ENCODE measurements at places on chromosomes 6 and 20.

DNA sequence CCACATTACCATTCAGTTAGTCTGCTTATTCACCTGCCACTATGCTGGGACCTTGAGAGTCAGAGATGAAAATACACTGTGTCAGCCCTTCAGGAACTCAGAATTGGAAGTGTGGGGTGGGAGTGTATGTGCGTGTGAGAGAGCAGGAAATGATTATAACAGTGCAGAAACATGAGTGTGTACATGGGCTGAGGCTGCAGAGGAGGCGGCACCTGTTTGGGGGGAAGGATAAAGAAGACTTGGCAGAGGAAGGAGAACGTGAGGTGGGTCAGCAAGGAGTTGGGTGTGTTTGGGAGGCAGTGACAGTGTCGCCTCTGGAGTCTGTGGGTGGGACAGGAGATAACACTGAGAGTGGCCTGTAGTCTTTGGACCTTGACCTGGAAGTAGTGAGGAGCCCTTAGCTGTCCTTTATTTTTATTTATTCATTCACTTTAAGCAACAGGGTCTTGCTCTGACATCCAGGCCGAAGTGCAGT is 3.1 kb downstream of the CHMP4B start:
- no peak for DNase-seq

- DNase-seq: no peak
These were observed 84.0 kb downstream of the RCAN2 start for GRCh38 chr6:46407246-46407645.

DNA sequence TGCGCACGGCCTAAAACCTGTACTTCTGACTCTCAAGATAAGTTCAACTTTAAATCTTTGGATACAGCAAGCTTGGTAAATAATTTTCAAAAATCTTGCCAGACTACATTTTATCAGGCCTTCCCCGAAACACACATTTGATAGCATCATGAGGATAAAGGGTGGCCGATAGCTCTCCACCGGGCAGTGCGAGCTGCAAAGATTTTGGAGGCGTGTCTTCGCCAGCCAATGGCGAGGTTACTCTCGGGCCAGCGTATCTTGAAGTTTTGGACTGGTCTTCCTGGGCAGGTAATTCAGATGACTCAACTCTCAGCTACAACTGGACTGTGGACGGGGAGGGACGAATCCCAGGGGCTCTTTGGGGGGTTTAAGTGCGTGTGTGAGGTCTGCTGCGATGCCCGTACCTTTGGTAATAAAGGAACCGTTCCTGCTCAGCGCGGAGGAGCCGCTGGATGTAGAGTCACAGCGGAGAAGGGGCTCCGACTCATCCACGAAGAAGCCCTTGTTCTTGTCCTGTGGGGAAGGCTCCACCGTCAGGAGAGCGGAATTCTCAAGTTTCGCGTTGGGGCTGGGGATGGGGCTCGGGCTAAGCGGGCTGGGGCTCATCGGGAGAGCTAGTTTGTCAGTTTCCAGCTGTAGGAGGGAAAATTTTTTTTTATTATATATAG is 75.3 kb downstream of the TNFRSF21 start:
- DNase-seq: no peak

GRCh38 chr6:29720863-29721262 is 2.4 kb upstream of the HLA-F start:
- no peak for DNase-seq

DNA sequence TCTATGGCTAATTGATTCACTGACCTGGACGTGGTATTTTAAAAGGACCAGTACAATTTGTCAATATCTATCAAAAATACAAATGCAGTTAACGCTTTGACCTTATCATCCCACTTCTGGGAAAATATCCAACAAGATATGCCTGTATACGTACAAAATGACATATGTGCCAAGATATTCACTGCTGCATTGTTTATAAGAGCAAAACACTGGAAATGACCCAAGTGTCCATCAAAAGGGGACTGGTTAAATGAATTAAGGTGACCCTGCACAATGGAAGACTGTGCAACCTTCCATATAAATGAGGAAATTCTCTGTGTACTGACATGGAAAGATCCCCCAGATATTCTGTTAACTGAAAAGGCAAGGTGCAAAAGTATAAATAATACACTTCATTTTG is 13.9 kb downstream of the TRAM2 start:
- DNase-seq: no peak

DNA sequence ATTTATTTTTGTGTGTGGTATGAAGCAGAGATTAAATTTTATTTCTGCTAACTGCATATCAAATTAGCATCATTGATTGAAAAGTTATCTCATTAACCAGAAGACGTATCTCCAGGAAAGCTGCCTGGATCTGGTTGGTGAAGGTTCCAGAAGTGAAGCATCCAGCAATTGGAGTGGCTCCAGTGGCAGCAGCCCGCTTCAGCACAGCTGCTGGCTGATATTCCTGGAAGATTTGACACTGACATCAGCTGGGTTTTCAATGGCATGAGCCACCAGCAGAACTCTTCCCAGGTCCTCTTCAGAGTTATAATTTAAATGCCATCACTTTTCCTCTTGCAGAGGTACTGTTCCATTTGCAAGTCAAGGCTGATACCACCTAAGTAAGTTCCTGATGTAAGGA is 363.5 kb downstream of the BCKDHB start:
- DNase-seq: no peak

- DNase-seq: no peak
These were observed 55.9 kb upstream of the PSMF1 start for GRCh38 chr20:1062334-1063010.

DNA sequence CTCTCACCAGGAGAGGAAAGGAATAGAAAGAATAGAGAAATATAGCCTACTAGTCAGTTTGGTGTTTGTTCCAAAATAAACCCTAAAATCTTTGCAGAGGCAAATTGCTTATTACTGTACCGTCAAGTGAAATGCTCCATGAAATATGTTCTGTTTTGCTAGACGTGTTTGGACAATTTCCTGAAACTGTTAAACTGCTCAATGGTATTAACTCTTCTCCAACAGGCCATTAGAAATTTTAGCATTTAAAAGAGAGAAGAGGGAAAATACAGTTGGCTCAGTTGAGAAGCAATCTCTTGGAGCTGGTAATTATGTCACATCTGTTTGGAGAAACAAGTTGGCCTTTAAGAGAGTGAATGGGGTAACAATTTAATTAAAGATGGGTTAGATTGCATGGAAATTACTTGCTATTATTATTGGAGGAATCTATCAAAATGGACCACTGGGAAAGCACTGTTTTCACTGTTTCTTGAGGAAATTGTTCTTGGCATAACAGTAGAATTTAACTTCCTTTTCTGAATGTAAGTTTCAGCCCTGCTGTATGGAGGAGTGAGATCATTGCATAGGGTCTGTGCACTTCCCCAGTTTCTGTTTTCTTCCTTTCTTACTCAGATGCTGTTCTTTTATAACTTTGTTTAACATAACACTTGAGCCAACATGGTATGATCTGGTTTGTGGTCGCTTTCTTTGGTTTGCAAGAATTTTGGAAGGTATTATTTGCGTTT is 373.6 kb downstream of the PLCB1 start:
- DNase-seq: no peak

GRCh38 chr20:20289331-20289730 is 78.6 kb upstream of the INSM1 start:
- DNase-seq: no peak

Data from hematopoietic multipotent progenitor cell (in vitro differentiated cells).